ENCODE measurements at places on chromosomes 6 and 20.

GRCh38 chr6:46184114-46184513 is 13.3 kb upstream of the ENPP5 start:
- no peak for DNase-seq

DNA sequence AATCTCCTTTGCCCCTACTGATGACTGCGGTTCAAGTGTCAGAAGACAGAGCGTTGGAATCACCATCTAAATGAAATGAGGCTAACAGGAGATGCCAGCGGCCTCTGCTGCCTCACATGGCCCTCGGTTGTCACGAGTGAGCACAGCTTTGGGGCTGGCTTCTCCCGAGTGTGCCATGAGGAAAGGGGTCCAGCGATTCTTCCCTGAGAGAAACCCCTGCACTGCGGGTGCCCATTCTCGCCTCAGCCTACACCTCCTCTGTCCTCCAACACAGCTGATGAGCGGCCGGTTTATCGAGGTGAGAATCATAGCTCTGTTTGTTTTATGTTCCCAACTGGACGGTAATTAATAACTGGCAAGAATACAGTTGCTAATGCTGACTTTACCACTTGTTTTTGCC is 144.7 kb upstream of the RPS6KA2 start:
- no peak for DNase-seq

GRCh38 chr6:41970436-41970846 is 28.8 kb upstream of the CCND3 start:
- peak; percentile 54 for DNase-seq

GRCh38 chr6:163626073-163626867 is 211.8 kb downstream of the QKI start:
- no peak for DNase-seq

- DNase-seq = no peak
Measured at GRCh38 chr6:25635886-25636317, 16.1 kb upstream of the SCGN start.

- no peak for DNase-seq
Measured at GRCh38 chr6:48280035-48280620, 169.1 kb upstream of the PTCHD4 start.

DNA sequence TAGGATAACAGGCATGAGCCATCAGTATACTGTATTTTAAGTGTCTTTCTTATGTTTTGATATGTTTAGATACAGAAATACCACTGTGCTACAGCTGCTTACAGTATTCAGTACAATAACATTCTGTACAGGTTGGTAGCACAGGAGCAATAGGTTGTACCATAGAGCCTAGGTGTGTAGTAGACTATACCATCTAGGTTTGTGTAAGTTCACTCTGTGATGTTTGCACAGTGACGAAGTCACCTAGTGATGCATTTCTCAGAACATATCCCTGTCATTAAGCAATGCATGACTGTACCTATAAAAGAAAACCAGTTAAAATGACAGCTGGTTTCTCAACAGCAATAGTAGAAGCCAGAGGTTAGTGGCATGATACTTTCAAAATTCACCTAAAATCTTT is 3.0 kb upstream of the ZBTB24 start:
- DNase-seq = no peak

GRCh38 chr6:90263633-90264032 is 33.0 kb downstream of the BACH2 start:
- no peak for DNase-seq

GRCh38 chr6:103105686-103106085 is 1712.2 kb downstream of the GRIK2 start:
- DNase-seq = no peak

DNA sequence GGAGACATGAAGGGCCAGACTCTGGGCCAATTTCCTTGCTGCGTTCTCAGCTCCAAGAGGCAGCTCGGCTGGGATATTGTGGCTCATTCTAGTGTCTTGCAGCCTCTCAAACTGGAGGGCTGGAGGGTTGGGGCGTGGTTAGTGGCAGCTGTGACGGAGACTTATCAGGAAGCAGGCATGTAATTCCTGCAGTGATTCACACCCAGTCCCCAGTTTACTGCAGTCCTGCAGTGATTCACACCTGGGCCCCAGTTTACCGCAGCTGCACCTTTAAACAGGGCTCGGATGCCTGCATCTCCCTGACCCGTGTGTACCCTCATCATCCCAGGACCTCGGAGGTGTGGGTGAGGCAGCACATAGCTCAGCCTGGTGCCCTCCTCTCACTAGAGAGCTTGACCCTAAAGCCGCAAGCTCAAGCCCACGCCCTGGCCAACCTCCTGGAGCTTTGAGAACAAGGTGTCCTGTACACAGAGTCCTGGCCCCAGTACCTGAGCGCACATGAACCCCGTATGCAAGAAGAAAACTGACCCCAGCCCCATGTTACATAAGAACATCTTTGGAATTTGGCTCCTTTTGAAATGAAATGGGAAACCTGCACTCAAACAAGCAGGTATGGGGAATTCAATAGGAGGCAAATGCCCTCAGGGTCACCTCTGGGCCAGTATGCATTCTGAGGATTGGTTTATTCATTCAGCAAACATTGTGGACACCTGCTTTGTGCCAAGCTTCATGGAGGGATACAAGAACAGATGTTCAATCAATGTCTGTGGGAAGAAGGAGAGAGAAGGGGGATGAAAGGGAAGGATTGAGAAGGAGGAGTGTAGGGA is 55.3 kb upstream of the FAM83D start:
- no peak for DNase-seq

- DNase-seq = no peak
Measured at GRCh38 chr20:57628047-57628961, 8.1 kb upstream of the ZBP1 start.

DNA sequence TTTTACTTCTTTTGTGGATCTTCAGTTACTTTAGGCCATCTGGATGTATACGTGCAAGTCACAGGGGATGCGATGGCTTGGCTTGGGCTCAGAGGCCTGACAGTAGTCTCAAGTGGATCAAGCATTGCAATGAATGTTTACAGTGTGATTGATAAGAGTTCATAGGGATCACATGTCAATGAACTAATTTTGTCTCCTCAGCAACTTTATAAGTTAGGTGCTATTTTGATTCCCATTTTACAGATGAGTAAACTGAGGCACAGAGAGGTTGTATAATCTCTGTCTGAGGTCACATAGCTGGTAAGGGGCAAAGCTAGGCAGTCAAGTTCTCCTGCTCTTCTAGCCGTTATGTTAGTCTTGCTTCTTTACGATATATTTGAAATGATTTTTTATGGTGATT is 13.5 kb downstream of the MEI4 start:
- DNase-seq = no peak

DNA sequence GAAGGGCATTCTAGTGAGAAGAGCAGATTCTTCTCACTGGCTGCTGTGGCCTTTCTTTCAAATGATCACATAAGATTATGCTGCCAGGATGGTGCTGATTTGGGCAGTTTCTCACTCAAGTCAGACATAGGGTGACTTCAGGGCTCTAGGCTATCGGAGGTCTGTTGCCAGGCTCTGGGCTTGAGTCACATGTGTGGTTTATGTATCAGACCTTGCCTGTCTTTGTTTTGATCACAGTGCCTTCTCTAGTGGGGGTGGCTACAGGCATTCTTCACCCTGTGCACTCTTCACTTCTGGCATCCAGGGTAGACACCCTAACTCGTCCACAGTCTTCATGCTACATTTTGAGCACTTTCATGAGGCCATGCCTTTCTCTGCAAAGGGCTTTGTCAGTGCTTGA is 823.7 kb upstream of the MAN1A1 start:
- no peak for DNase-seq

DNA sequence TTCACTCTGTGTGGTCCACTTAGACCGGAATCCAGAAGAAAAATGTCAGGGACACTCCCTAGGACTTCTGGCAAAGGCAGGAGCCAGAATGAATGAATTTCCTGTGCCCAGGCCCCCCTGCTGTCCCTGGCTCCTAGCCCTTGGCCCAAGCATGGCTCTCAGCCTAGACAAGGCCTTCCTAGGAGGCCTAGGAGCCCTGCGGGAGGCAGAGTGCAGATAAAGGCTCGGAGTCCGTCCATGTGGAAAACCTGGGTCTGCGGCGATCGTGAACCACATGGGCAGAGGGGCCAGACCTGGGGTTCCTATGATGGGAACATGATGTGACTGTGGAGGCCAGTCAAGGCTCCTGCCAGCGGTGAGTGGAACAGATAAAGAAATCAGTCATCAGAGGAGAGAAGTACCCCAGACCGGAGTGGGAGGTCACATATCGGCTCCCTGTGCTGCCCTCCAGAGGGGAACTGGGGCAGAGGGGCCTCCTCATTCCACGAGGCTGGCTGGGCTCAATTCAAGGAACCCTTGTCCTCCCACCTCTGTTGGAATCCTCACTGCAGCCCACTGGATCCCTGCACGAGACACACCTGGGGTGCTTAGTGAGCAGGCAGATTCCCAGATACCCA is 5.9 kb upstream of the VSTM2L start:
- DNase-seq = no peak

GRCh38 chr6:129102741-129103140 is 219.8 kb downstream of the LAMA2 start:
- DNase-seq = no peak

- DNase-seq = no peak
Measured at GRCh38 chr20:9128568-9128967, 59.7 kb downstream of the PLCB4 start.
